ENCODE measurements at places on chromosomes 7 and 10.

GRCh38 chr10:132536241-132536876 is 1.2 kb upstream of the INPP5A start:
- DNase-seq: no peak

GRCh38 chr7:129091484-129092002 is 36.6 kb upstream of the TNPO3 start:
- peak; percentile 75 for DNase-seq

DNA sequence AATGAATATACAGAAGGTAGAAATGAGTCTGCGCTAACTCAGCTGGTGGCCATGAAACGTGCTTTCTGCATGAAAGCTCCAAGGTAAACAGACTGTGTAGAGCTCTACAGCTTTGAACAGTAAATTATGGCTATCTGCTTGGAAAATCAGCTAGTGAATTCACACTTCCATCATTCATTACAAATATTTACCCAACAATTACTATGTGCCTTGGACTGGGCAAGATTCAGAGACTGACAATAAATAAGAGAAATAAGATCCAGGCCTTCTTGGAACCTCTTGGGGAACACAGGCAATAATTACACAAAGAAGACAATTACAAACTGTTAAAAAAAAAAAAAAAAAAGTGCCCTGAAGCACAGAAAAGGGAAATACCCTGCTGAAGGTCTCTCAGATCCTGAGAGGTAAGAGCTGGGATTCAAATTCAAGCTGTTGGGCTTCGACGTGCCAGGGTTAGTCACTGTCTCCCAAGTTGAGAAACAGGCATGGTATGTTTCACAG is 15.8 kb downstream of the TSPAN12 start:
- DNase-seq: no peak

DNA sequence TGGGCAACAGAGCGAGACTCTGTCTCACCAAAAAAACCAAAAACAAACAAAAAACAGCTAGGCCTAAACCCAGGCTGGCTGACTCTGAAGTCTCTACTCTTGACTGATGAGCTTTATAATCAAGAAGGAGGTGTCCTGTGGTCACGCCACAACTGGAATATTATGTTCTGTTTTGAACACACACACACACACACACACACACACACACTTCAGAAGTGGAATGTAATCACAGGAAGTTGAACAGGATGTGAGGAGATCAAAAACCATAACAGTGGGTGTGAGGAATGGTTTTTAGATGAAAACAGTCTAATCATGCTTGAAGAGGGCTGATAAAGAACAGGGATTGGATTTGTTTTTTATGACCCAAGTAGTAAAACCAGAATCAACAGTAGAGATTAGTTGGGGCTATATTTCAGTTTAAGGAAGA is 51.1 kb upstream of the IL6 start:
- peak; percentile 21 for DNase-seq
